Airway epithelial cell (primary cell): ENCODE measurements at places on chromosomes 7 and 10. TPM values are rescaled to one million over a fixed set of nuclear protein-coding genes. Genes with fewer than 3 reads are reported as not detected.

The AQP1 gene
- not detected in 2 replicates for total RNA-seq

The EBF3 gene
- total RNA-seq = not detected in 2 replicates

The UTF1 gene
- not detected in 2 replicates for total RNA-seq

The ELAPOR2 gene
- total RNA-seq = 2.4 and 4.7 TPM in 2 replicates

The SEMA3E gene
- total RNA-seq = 0.51 and 0.85 TPM in 2 replicates

The PAX4 gene
- not detected in 2 replicates for total RNA-seq

The GRM8 gene
- under 0.01 TPM in 1 of 2 replicates, not detected in the other for total RNA-seq

The ATOH7 gene
- not detected in 2 replicates for total RNA-seq

The PLEKHS1 gene
- not detected in 2 replicates for total RNA-seq

The CYP3A5 gene
- 1.9 and 3.0 TPM in 2 replicates for total RNA-seq
